ENCODE measurements at places on chromosomes 5 and 9.

DNA sequence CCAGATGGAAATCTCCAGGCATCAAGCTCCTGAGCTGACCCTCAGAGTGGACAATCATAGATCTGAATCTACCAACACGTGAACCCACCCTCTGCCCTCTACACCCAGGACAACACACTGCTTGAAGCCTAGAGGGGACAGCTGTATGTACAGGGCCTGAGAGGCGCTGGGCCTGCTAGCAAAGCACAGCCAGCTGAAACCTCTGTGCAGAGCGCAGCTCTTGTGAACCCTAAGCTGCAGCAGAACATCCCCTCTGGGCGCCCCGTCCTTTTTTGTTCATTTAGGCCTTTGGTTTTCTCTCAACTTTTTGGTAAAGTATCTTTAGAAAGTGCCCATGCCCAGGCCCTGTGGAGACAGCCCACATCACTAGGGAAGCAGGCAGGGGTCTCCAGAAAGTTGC, 62.4 kb upstream of the SPTLC1 start:
- no peak for DNase-seq

- DNase-seq: no peak
These were observed 31.3 kb upstream of the SMU1 start for GRCh38 chr9:33107762-33108161.

GRCh38 chr9:128637656-128638055, 19.0 kb downstream of the DYNC2I2 start:
- DNase-seq: no peak

DNA sequence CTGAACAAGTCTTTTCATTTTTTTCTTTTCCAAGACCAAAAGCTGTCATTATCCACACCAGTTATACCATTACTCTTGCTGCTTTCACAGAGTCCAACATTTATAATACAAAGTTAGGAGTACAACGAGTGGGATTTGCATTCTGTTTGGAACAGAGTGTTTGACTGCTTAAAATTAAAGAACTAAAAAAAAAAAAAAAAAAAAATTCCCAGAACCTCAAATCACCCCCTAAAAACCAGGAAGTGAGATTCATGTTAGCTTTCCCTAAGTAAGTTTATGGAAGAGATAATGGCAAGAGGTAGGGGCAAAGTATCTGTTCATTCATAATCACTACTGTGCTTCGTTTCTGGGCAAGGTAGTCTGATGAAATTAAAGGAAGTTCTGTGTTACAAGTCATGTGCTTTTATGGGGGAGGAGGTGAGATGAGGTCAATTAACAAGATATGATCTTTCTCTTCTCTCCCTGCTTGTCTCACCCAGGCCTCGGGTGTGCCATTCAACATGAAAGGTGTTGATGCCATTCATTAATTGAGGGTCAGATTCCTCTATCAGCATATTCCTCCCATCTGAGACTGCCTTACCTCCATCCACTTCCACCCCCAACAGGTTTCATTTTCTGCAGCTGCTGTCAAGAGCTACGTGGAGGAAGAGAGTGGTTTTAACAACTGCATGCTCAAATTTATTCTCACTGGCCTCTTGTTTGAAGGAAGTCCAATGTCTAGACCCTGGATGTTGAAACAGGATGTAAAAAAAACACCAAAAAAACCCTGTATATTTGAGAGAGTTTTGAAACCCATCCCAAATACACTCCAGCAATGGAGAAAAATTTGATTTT, 58.1 kb downstream of the MARCHF3 start:
- no peak for DNase-seq

GRCh38 chr5:123813937-123814624, 302.1 kb downstream of the CSNK1G3 start:
- no peak for DNase-seq

DNA sequence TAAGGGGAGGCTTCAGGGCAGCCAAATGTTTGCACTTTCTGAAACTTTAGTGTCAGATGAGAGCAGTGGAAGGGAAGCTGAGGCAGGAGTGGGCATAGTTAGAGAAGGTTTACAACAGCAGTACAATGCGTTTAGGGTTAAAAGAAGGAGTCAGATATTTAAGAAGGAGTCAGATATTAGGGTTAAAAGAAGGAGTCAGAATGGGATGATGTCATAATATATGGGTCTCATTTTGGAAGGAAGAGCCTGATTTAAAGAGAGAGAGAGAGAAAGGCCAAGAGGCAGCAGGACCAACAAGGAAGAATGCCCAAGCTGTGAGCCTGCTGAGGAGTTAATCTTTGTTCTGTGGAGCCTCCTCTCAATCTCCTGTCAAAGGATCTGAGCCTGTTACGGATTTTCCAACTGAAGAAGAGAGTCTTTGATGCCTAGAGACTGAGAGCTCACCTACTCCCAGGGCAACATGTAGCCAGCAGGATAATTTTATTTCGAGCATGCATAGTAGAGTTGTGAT, 9.5 kb downstream of the ISL1 start:
- DNase-seq: no peak

DNA sequence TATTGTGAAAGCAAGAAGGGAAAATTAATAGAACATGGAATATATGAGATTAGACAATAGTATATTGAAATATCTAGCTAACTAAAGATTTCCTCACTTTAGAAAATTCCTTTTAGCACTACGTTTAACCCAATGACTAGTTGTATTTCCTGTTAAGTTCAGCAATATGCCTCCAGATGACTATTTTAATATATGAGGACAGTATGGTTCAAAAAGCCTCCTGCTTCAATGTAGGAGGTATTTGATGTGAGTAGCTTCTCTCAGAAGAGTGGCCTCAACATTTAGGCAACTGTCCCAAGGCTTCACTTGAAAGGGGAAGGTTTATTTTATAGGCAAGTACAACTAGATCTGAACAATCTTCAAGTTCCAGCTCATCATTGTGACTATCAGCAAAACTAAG, 2.0 kb upstream of the MEF2C start:
- no peak for DNase-seq

GRCh38 chr9:81608289-81608657, 81.1 kb downstream of the TLE1 start:
- DNase-seq: no peak

DNA sequence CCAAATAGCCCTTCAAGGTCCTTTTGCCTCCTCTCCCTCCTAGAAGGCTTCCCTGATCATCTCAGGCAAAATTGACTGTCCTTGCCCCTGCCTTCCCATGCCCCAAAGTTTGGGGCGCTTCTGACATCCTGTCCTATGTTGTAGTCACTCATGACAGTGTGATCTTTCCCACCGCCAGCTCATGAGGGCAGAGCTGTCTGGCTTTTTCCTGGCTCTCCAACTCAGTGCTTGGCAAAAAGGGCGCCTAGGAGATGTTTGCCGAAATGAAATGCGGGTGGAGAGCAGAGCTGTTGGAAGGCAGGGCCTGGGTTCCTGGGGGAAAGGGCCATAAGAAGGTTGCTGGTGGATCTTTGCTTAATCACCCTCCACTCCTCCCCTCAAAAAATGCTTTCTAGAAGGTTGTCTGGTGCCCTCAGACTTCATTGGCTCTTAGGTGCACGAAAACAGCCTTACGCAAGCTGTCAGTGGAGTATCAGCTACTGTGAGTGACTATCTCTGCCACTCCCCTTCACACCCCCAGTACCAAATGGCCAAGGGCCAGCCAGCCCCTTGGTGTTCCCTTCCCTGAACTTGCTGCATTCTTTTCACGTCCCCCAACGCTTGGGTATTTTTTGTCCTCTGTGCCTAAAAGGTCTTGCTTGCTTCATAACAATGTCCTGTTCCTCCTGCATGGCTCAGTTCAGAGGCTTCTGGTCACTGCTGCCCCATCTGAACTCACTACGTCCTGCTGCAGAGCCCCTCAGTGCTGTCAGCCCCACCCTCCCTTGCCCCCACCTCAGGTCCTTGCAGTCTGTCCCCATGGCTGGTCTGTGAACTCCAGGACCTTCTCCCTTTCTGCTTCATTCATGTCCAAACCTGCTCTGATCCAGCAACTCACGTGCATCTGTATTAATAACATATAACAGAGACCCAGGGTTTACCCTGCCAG, 2.6 kb upstream of the SLC25A51 start:
- no peak for DNase-seq

GRCh38 chr5:149747141-149747832, 17.2 kb downstream of the PPARGC1B start:
- DNase-seq: no peak

- no peak for DNase-seq
These were observed 108.6 kb downstream of the PHF2 start for GRCh38 chr9:93684806-93685543.

DNA sequence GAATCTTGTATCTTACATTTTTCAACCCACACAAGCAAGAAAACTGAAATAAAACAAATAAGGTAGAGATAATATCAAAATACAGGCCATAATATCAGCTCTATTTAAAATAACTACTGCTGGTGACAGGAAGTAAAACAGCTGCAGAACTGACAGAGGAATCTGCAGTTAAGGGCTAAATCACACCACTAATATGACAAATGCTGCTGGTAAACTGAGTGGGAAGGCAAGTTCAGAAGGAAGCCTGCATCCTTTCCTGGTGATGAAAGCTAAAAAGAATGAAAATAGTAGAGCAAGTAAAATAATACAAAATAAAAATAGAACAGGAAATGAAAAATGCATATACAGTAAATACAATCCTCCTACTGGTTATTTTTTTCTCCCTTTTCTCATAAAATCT, 1293.7 kb upstream of the C9orf72 start:
- no peak for DNase-seq

DNA sequence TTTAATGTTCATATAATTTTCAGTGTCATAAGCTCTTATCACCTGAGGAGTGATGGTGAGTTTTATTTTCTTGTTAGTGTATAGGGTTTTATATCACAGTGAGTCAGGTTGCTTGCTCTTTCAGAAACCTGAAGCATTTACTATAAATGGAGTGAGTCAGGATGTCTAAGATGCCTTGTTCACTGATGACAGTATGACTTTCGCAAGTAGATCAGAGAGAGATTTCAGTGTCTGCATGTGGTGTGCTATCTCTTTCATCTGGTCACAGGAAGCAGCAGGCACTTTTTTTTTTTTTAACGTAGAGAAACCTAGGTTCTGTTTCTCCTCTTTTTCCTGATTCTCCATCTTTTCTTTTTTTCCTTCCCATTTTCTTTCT, 237.1 kb downstream of the DMRTA1 start:
- no peak for DNase-seq

DNA sequence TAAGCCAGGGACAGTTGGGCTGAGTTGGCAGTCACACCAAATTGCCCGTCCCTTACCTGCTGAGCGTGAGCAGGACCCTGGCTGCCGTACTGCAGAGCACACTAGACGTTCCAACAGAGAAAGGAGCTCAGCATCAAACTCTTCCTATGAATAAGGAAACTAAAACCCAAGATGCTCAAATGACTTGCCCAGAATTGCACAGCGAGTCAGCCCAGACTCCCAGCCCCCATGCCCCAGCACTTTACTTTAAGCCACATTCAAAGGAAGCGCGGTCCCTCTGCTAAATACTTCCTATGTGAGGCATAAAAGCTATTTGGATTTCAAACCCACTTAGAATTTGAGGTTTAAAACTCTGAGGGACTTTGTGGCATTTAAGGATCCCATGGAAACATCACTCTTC, 23.9 kb downstream of the PAX5 start:
- no peak for DNase-seq

DNA sequence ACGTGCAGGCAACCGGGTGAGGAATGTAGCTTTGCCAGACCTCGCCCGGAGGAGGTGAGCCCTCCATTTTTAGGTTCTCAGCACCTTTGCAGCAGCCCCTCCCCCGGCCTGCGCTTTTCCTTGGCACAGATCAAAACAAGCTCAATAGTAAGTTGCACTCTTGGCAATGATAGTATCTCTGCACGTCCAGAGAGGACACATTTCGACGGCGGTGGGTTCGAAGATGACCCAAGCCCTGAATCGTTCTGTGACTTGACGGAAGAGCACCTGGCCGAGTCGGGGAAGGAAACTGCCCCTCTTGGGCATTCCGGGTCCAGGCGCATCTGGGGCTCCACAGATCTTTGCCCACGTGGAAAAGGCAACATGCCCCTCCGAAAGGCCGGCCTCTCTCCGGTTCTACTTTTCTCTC, 904 bp downstream of the GDNF start:
- DNase-seq: no peak

DNA sequence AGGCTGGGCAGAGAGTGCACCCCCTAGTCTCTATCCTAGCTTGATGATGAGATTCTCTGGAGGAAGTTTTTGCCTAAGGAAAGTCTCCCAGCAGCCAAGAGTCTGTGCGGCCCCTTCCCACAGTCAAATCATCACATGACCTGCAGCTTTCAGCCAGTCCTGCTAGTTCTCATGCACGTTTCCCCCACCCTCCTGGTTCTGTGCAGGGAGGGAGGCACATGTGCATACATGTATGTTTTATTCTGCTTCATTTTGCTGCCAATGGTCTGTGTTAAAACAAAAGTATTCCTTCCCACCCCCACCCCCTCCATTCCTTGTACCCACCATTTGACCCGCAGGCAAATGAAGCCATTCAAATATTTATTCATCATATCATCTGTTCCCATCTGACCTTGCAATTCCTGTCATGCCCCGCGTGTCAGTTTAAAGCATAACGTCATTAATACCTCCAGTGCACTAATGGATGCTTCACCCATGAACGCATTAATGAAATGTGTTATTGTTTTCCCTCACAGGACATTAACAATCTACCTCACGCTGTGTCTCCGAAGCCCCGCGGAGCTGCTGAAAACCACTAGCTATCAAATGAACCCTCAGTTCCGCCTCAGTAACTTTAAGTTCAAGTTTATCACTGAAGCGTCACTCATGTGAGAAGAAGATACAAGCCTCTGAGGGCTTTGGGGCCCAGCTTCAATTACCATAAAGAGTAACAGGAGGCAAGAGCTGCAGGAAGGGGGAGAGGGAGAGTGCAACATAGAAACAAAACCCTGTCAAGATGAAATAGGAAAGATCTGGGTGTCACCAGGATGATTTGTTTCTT, 139.6 kb downstream of the RASEF start:
- no peak for DNase-seq

DNA sequence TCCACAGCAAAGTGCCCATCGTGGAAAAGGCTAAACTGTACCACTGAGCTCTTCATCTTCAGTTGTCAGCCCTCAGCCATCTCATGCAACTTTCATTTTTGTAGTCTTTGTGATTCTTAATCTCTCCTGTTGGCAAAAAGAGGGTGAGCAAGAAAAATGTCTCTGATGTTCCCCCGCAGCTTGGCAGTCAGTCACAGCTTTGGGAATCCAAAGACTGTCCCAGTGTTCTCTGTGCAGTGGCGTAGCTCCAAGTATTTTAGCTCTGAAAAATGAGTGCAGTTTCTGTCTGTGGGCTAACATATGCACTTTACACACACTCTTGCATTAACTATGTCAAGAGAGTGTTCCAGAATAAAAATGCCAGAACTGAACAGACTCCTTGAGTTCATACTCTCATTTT, 372.2 kb downstream of the TMEM232 start:
- no peak for DNase-seq

All from activated gamma-delta T cell treated with anti-CD3 and anti-CD28 coated beads, Interleukin-2, amount 50 U/mL, for 16 hours (primary cell).